ENCODE measurements at places on chromosomes 13 and 19.
A peak's percentile ranks its signal among the peaks of the same experiment; 100 is the strongest.

- DNase-seq, result no peak
Measured at GRCh38 chr13:54574791-54575190, 1546.2 kb downstream of the OLFM4 start.

GRCh38 chr13:89688918-89689317 lies 1658.6 kb upstream of the MIR17HG start:
- DNase-seq, result no peak

DNA sequence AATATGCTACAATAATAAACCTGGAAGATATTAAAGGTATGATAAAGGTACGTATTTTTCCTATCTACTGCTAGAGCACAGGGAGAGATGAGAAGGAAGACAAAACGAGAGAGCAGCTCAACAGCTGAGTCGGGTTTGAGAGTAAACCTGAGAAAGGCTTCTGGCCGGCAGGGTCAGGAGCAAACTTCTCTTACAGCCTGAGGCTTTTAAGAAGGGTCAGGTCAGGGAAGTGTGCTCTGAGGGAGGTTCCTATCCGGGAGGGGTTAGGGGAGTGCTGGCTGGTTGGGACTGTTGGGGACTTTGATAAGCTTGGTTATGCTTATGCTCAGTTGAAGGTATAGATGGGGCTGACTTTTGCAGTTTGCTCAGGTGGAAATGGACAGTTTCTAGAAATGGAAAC lies 77.7 kb upstream of the PRR20A start:
- no peak for DNase-seq

DNA sequence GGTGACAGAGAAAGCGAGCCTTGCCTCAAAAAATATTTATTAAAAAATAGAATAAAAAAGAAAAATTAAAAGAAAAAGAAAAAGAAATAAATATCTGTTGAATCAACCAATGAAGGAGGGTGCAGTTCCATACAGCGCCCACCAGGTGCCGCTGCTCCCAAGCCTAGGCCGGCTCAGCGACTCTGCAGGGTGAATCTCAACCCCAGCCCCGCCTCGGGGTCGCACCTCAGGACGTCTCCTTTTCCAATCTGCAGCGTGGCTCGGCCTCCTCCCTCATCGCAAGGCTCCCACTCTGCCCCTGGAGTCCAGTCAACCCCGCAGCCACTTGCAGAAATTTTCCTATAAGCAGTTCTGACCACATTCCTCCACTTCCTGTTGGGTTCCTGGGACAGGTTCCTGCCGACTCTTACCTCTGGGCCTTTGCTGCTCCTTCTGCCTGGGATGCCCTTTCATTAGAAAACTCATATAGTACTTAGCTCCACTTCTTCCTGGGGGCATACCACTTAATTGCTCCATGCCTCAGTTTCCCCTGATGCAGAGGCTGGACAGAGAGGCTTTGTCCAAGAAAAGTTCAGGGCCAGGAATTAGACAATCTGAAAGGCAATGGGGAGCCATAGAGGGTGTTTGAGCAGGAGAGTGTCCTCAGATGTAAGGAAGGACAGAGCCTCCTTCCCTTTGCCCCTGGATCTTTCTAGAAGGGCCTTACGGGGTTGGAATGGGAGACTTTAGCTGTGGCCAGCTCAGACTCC lies 24.3 kb downstream of the NFILZ start:
- DNase-seq, result peak; percentile 70

GRCh38 chr13:30965380-30965779 lies 32.9 kb downstream of the TEX26 start:
- DNase-seq, result no peak

DNA sequence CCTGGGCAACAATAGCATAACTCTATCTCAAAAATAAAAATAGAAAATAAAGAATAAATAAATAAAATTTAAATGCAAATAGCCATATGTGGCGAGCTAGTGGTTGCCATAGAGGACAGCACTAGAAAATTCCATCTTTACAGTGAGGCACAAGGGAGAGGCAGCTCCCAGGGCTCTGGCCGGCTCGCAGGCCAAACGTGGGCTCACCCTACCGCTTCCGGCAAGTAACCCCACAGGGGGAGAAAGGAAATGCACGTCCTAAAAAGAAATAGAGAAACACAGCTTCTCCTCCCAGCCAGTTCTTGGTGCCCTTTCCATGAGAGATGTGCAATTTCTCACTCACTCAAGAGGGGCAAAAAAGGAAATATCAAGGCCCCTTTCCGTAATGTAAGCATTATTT lies 12.4 kb upstream of the GRWD1 start:
- DNase-seq, result no peak

- DNase-seq, result no peak
Measured at GRCh38 chr13:43304449-43304848, 281.1 kb downstream of the DNAJC15 start.

DNA sequence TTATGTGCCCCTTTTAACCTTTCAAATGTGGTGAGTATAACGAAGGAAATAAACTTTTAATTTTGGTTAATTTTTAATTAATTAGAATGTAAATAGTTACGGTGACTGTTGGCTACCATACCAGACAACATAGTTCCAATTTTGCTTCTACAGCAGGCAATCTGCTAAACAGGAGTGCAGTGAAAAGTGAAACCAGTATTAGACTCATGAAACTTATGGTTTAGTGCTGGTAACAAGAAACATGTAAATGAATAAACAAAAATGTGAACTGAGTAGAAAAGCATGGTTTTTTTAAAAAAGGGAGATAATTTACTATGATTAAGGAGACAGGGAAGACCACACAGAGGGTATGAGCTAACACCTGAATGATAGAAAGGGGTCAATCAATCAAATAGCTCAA lies 478.4 kb downstream of the PCDH9 start:
- DNase-seq, result no peak

DNA sequence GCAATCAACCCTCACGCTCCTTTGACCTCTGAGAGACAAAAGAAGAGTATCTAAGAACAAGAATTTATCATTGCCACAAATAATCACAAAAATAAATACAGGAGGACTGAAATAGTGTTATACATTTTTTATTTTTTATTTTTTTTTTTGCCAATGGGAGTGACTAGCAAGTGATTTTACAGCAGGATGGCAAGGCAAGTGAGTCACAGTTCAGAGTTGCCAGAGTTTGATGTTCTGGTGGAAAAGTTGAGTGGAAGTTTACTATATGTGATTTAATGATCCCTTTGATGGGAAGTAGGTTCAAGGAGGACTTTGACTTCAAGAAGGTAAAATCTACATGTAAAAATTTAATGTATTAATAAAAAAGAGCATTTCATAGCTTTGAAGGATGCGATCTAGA lies 2691.4 kb downstream of the PCDH9 start:
- no peak for DNase-seq

DNA sequence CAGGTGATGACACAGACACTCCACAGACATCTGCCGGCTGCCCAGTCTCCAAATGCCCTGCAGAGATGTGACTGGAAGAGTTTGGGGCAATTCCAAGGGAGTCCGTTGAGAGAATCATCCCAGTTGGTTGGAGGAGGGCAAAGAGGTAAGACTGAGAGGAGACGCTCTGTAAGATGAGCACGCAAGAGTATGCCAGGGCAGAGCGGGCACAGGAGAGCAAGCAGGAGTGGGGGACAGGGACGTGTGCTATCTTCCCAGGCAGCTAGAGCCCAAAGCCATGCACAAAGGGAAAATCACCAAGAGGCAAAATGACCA lies 156.3 kb upstream of the TSHZ3 start:
- DNase-seq, result no peak

GRCh38 chr19:41363371-41363752 lies 587 bp downstream of the B9D2 start:
- no peak for DNase-seq
